Pancreas (tissue), 10 donors: ENCODE measurements at places on chromosomes 1 and 21.

GRCh38 chr1:201562257-201562656 is 23.3 kb downstream of the NAV1 start:
- no peak for DNase-seq

GRCh38 chr1:20074725-20075171 is 4.8 kb downstream of the PLA2G5 start:
- DNase-seq = no peak

DNA sequence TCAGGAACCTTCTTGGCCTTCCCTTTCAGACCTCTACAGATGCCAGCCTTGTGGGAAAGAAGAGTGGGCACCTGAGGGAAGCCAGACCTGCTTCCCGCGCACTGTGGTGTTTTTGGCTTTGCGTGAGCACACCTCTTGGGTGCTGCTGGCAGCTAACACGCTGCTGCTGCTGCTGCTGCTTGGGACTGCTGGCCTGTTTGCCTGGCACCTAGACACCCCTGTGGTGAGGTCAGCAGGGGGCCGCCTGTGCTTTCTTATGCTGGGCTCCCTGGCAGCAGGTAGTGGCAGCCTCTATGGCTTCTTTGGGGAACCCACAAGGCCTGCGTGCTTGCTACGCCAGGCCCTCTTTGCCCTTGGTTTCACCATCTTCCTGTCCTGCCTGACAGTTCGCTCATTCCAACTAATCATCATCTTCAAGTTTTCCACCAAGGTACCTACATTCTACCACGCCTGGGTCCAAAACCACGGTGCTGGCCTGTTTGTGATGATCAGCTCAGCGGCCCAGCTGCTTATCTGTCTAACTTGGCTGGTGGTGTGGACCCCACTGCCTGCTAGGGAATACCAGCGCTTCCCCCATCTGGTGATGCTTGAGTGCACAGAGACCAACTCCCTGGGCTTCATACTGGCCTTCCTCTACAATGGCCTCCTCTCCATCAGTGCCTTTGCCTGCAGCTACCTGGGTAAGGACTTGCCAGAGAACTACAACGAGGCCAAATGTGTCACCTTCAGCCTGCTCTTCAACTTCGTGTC is 995 bp upstream of the ZBTB48 start:
- DNase-seq = peak; percentile 64

DNA sequence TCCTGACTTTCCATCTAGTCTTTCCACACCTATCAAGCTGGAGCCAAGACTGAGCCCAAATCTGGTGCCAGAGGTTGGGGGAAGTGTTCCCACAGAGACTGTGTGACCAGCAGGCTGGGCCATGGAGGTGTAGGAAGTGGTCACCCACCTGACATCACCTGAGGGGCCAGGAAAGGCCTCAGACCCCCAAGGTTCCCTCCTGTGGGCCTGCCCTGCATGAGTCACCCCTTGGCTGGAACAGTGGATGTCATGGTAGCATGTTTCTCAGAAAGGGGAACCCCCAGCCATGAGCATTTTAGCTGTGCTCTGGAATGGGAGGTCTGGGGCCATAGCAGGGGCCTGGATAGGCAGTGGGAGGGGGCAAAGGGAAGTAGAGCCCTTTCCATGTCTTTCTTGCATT is 5.7 kb upstream of the TNFRSF8 start:
- DNase-seq = no peak

- DNase-seq = no peak
Measured at GRCh38 chr21:38984982-38985567, 179.3 kb downstream of the ETS2 start.

- no peak for DNase-seq
Measured at GRCh38 chr1:208565756-208566440, 321.7 kb upstream of the PLXNA2 start.

GRCh38 chr1:40659649-40659947 is 5.9 kb downstream of the RIMS3 start:
- DNase-seq = no peak

DNA sequence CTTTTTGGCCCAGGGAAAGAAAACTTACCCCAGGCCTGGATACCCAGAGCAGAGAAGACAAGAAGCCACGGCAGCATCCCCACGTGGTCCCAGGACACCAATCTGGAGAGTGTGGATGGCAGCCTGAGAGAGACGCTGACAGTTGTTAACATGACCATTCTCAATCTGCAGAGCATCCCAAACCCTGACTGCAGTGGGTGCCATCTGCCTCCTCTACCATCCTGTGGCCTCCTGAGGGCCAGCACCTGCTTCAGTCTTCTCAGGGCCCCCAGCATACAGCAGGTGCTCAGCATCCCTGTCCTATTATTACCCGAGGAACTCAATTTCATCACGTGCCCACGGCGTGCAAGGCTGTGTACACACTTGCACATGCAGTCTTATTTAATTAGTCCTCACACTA is 785 bp downstream of the PGLYRP4 start:
- no peak for DNase-seq

GRCh38 chr1:231032963-231033362 is 7.1 kb downstream of the FAM89A start:
- DNase-seq = no peak

GRCh38 chr1:94552071-94552586 is 10.6 kb upstream of the F3 start:
- no peak for DNase-seq

DNA sequence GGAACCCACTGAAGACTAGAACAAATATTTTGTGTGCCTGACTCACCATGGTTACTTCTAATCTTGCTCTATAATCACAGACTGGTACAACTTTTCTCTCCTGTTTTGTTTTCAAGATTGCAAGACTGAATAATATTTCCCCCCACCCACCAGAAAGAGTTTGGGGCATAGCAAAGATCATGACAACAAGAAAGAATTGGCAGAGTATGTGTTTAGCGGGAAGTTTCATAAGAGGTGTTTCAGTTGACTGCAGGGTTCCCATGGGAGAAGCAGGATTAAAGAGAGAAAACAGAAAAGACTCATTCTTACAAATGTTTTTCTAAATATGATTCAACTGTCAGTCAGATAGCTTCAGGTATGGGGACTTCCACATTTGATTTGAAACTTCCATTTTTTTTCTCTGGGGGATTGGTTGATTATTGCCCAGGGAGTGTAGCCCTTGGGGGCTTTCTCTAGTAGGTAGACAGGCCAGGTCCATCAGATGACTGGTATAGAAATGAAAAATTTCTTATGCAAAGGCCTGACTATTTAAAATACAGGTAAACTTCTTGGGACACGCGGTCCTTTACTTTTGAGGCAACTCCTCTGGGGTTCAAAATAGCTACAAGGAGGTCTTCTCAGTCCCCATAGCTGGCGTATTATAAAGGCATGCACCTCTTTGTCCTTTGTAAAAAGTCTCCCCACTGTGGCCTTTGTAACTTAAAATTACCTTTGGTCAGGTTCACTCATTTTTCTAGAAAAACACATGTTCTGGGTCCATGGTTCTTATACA is 13.9 kb downstream of the OR14I1 start:
- no peak for DNase-seq

GRCh38 chr1:46657775-46658174 is 10.4 kb downstream of the ATPAF1 start:
- no peak for DNase-seq

DNA sequence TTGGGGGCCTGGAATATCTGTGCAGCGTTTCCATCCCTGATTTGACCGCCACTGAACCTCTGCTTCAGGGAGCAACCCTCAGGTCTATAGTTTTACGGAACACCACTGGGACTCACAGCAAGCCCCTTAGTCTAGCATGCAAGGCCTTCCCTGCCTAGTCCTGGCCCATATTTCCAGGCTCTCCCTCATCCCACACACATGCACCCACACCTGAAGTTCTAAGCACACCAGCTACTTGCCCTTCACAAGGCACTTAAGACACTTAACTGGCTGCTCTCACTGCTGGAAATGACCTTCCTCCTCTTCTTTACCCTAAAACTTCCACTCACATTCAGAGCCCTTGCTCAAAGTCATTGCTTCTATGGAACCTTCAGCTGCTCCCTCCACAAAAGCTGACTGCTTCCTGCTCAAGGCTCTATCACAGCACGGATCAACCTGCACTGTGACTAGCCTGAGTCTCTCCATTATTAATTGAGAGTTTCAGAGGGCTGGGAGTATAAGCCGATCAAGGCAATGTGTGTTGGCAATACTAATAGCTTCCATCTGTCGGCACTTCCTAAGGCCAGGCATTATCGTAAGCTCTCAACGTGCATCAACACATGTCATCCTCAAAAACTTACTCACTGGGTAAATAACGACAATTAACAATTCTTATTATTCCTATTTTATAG is 84.3 kb downstream of the RRAGC start:
- DNase-seq = no peak

- DNase-seq = no peak
Measured at GRCh38 chr1:6538956-6539355, 15.4 kb downstream of the NOL9 start.

- no peak for DNase-seq
Measured at GRCh38 chr21:31258073-31258472, 86.0 kb downstream of the TIAM1 start.

- DNase-seq = no peak
Measured at GRCh38 chr1:52955129-52955970, 28.3 kb downstream of the SCP2 start.

- DNase-seq = no peak
Measured at GRCh38 chr1:185719021-185719420, 15.2 kb upstream of the HMCN1 start.

DNA sequence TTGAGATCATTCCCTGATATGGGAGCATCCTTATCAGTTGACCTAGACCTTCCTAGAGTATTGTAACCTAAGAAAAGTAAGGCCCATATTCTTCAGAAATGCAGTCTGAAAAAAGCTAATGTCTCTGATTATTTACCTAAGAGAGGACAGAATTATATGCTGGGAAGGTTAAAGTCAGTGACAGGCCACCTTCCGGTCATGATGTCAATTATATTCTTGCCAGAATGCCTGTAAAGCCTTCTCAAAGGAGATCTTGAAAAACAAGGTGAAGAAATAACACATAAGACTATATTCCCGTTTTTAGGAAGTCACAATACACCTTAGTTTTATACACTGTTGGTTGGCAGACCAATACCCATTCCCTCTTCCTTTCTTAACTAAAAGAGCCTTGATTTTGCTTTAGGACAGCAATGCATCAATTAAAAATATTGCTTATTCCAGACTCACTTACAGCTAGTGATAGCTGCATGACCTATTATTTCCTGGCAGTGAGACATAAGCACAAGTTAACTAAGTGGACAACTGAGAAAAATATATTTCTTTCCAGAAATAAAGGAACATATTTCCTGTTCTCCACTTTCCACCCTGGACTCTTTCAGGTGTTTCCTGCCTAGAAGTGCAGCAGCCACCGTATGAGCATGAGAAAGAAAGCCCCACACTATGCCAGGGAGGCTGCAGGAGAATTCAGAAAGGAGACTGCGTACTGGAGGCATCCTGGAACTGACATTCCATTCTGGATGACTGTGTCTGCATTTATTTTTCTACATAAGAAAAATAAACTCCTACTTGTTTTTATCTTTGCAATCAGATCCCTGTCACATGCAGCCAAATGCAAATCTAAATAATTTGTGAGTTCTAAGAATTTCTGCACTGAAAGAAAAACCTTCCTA is 332.9 kb upstream of the PTBP2 start:
- DNase-seq = no peak

GRCh38 chr21:14582934-14583628 is 37.0 kb upstream of the SAMSN1 start:
- no peak for DNase-seq

DNA sequence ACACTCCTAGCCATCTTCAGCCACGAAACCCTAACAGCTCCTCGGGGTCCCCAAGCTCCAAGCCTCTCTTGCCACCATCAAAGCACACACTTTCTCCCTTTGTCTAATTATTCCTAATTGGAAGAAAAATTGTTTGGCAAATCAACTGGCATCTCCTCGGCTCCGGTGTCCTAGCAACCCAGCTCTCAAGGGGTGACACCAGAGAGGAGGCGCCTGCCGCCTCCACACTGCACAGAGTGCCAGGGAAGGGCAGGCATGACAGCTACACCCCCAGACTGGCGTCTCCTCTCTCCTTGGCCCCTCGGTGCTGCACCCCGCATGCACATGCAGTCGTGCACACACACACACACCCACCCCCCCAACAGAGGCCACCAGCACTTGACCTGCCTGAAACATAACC is 18.2 kb upstream of the GJB5 start:
- DNase-seq = no peak

DNA sequence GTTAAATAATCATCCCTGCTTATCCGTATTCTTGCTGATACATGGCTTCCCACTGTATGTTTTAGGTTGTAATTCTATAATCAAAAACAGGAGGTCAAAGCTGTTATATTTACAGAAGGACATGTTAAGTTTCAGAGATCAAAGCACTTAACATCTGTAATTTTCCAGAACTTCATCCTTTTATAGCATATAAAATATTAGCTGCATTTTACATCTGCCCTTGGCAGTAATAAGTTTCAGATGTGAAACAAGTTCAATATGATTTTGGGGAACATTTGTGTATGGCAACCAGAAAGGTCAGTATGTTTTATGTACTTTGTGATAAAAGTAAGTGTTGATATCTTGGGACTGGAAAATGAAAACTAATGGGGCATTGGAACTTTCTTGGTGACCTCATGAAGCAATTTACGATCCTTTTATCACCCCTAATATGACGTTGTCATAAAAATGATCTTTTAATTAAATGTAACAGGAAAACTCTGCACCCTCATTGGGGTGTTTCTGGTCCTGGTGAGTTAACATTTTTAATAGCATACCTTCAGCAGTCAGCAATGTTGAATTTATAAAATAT is 449.6 kb downstream of the GPATCH2 start:
- DNase-seq = no peak

DNA sequence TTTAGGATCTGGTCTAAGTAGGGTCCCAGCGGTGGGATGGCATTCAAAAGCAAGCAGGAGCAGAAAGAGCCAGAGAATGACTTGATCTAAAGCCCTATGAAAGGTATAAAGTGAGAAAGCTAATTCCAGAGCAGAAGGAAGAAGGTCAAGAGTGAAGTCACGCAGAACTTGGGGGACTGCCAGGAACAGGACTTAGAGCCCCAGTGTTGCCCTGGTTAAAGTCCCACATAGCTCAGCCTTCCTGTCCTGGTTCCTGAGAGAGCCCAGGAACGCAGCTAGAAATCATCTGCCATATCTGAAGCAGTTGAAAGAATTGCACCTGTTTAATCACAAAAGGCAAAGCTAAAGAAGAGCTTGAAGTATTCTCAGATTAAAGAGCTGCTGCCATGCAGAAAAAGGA is 160.6 kb upstream of the ATP1B1 start:
- peak; percentile 32 for DNase-seq
